LHCN-M2 (cell line): ENCODE measurements at places on chromosomes 12 and 14.

- DNase-seq: peak; percentile 22
Measured at GRCh38 chr14:85590784-85591183, 60.8 kb downstream of the FLRT2 start.

DNA sequence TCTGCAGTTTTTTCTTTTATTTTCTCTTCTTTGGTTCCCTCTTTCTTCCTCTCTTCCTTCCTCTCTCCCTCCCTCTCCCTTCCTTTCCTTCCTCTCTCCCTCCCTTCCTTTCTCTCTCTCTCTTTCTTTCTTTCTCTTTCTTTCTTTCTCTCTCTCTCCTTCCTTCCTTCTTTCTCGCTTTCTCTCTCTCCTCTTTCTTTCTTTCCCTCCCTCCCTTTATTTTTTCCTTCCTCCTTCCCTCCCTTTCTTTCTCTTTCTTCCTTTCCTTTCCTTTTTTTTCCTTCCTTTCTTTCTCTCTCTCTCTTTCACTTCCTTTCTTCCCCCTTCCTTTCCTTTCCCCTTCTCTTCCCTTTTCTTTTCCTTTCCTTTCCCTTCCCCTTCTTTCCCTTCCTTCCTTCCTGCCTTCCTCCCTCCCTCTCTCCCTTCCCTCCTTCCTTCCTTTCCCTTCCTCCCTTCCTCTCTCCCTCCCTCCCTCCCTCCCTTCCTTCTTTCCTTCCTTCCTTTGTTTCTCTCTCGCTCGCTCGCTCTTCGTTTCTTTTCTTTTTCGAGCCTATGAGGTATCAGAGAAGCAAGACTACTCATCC is 13.7 kb downstream of the CFAP54 start:
- DNase-seq: no peak

DNA sequence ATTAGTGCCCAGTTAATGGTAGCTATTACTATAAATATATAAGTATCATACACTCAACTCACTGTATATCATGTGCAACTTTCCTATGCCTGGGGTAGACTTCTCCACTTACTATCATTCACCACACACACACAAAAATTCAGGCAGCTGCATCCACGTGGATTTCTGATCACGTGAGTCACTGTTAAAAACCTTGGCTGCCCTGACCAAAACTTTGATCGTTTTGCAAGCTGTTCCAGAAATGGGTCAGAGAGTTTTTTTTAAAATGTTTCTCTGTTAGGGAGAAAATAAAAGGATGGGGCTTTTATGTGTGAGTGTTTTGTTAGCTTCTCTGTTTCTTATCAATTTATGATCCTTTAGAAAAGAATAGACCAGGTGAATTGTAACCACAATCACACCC is 198.2 kb upstream of the CNOT2 start:
- peak; percentile 24 for DNase-seq

- DNase-seq: no peak
Measured at GRCh38 chr14:58944968-58945356, 243.5 kb upstream of the DAAM1 start.

- peak; percentile 22 for DNase-seq
Measured at GRCh38 chr12:113273053-113273725, 51.9 kb downstream of the TPCN1 start.

GRCh38 chr14:102323102-102323501 is 3.6 kb downstream of the ZNF839 start:
- peak; percentile 90 for DNase-seq

DNA sequence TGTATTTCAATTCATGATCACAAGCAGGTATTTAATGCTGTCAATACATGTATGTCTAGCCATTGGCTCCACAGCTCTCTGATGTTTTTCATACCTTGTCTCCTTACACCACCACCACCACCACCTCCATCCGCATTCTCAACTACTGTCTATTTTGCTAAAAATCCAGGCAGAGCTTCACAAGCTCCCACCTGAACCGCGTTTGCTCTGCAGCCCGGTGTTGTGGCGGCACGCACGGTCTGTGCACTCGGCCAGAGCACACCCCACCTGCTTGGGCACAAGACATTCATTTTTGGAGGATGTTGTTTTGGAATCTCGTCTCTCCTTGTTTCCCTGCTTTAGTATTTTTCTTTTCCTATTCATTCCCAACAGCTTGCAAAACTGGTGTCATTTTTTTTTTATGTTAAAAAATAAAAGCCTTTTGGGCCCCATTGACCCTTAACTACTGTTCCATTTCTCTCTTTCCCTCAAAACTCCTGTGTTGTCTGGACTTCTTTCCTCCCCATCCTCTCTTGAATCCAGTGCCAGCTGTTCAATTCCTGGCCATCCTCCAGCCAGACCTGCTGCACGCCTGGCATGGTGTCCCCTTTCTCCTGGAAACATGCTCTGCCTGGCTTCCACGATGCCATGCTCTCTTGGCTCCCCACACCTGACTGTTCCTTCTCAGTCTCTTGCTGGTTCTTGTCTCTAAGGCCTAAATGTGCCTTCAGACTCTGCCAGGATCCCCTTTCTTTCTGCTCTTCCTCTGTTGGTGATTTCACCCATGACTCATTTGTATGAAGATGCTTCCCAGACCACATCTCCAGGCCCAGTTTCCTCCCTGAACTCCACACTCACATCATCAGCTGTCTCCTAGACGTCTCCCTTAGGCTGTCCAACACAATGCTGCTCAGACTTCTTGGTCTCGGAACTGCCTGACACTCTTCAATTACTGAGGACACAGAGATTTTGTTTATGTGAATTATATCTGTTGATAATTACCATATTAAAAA is 37.9 kb downstream of the PIWIL1 start:
- no peak for DNase-seq

DNA sequence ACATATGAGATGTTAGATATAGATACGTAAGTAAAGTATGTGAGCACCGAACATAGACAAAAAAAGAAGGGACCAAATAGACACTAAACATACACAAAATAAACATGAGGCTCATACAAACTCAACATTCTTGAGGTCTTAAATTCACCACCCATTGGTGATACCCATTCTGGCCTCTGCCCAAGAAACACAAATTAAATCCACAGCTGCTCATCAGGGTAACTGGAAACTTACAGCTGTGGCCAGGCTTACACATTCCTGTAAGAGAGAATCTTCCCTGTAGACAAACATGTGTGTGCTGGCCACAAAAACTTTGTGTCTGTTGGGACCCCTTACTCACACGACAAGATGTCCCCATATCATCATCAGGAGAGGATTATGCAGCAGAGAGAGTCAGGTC is 22.4 kb downstream of the MAGOHB start:
- DNase-seq: peak; percentile 94

DNA sequence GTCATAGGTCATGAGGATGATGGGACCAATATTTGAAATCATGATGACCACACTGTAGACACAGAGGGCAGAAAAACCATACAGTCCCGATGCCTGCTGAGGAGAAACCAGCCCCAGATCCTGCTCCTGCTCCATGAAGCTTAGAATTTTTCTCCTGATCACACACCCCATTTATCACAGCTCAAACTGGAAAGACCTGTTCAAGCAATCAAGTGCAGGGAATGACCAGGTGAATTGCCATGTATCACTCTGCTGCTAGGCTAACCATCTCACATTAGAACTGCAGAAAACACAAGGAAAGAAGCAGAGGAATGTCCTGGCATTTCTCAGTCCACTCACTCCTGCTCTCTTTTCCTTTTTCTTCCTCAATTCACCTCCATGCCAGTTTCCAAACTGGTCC is 18.1 kb downstream of the MANSC1 start:
- DNase-seq: no peak

DNA sequence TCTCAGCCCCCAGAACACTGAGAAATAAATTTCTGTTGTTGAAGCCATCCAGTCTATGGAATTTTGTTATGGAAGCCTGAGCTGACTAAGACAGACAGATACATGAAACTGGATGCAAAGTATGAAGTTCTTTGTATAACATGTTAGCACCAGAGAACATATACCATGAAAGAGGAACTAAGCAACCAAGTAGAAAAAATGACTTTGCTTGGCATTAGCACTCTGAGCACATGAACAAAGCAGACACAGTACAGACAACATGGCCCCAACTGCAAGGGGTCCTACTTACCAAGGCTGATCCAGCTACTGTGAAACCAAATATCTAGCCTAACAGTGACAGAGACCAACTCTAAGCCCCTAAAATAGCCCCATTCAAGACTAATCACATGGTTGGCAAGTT is 13.8 kb downstream of the EXOC5 start:
- DNase-seq: no peak

DNA sequence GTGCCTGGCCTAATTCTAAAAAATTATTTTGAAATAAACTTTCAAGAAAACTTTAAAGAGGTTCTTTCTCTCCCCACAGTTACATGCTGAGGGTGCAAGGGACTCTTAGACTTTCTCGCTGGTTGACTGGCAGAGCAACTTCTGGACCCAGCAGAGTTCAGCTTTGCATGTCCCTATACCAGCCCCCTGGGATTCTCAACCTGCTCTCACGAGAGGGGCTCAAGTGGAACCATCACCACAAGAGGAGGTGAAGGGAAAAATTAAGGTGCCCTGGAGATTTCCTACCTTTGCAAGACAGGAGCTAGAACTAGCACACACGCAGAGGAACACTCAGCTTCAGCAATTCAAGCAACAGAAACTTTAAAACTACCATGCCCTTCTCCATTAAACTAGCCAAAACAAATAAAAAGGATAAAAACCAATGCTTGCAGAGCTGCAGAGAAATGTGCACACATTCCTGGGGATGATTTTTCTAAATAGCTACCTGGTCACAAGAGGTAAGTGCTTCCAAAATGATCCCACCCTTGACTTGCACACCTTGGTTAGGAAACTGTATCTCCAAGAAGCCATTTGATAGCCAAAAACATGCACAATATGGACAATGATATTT is 2.5 kb downstream of the HVCN1 start:
- DNase-seq: no peak

- DNase-seq: peak; percentile 86
Measured at GRCh38 chr12:93886533-93887511, 209.6 kb downstream of the CRADD start.

- no peak for DNase-seq
Measured at GRCh38 chr14:77714926-77715325, 7.0 kb downstream of the SLIRP start.

GRCh38 chr12:3834774-3835173 is 38.4 kb downstream of the PARP11 start:
- no peak for DNase-seq

DNA sequence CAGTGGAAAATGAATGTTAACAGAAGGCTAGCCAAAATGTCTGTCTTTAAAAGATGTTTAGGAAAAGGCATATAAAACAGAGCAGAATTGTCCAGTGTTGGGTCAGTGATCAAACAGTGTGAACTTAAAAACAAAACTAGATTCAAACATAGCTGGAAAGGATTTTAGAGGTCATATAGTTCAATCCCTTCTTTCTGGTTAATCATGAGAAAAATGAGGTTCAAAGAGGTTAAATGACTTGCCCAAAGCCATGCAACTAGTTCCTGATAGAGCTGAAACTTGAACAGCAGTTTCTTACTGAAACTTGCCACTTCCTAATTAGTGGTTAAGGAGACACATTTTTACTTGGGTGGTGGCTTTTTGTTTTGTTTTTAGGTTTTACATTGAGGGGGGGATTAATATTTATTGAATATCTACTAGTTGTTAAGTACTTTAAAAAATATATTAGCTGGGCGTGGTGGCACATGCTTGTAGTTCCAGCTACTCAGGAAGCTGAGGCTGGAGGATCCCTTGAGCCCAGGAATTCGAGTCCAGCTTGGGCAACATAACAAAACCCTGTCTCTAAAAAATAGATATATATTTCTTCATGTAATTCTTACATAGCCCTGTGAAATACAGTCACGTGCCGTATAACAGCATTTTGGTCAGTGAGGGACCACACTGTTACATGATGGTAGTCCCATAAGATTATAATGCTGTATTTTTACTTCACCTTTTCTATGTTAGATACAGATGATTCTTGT is 20.4 kb downstream of the ACVR1B start:
- no peak for DNase-seq

DNA sequence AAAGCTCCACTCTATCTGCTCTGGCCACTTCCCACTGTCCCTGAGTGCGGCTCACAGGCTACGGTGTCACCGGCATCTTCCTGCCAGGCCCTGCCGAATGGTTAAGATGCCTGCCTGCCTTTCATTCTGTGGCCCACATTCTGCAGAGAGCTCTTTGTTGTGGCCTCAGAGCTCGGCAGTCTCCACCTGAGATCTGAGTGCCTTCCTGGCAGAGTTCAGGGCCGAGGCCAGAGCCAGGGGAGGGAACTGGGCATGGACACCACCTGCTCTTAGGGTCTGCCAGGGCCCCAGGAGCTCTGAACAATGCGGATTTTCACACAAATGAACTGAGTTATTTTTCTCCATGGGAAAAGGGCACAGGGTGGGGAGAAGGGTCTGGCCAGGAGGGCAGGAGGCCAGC is 127.2 kb downstream of the RBM19 start:
- DNase-seq: no peak

GRCh38 chr12:11651785-11652184 is 2.3 kb downstream of the ETV6 start:
- no peak for DNase-seq

DNA sequence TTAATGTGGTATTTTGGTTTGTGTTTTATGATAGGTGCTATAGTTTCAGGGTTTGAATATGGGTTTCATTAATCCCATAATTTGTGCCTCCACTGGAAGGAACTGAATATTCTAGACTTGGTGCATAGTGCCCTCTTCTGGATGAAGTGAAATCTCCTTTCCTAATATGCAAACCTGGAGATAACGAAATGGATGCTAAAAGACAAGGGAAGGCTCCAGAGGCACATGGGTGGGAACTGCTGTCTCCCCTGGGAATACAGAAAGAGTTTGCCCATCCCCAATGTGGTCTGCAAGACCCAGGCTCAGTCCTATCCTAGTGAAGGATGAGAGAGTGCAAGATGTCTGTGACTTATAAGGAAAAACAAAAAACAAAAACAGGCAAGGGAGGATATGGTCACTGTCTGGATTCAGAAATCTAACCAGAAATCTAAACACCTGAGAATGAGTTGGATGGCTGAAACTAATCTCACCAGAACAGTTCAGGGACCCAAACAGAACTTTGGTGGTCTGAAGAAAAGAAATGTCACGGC is 142.3 kb upstream of the TMPO start:
- peak; percentile 59 for DNase-seq

DNA sequence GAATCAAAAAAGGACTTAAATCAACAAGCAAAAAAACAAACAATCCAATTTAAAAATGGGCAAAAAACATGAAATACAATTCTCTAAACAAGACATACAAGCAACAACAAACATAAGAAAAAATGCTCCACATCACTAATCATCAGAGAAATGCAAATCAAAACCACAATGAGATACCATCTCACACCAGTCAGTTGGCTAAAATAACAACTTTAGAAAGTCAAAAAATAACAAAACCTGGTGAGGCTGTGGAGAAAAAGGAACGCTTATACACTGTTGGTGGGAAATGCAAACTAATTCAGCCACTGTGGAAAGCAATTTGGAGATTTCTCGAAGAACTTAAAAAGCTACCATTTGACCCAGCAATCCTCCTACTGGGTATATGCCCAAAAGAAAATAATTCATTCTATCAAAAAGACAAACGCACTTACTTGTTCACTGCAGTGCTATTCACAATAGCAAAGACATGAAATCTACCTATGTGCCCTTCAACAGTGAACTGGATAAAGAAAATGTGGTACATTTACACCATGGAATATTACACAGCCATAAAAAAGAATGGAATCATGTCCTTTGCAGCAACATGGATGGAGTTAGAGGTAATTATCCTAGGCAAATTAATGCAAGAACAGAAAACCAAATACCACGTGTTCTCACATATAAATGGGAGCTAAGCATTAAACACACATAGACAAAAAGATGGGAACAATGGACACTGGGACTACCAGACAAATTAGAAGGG is 26.9 kb downstream of the PRKD1 start:
- peak; percentile 29 for DNase-seq
